ENCODE measurements at places on chromosomes 13 and 19. TPM values are rescaled to one million over a fixed set of nuclear protein-coding genes. Genes with fewer than 3 reads are reported as not detected.

KLF5 gene
- 309 TPM for total RNA-seq

ZNF555 gene
- total RNA-seq: 2.8 TPM

CYP4F2 gene
- total RNA-seq: 166 TPM

NCCRP1 gene
- 1.1 TPM for total RNA-seq

METTL21C gene
- not detected for total RNA-seq

CLEC4M gene
- total RNA-seq: not detected

LILRB3 gene
- total RNA-seq: 2.2 TPM

FBXO27 gene
- 1.5 TPM for total RNA-seq

LILRA1 gene
- 0.16 TPM for total RNA-seq

CBARP gene
- total RNA-seq: 0.68 TPM

ICAM4 gene
- total RNA-seq: not detected

LPAR6 gene
- 12.7 TPM for total RNA-seq

SYNGR4 gene
- total RNA-seq: not detected

SHANK1 gene
- not detected for total RNA-seq

SIGLECL1 gene
- not detected for total RNA-seq

NOVA2 gene
- total RNA-seq: 1.00 TPM

GZMM gene
- not detected for total RNA-seq

PSG7 gene
- total RNA-seq: not detected

FAM83E gene
- 746 TPM for total RNA-seq

SRRM5 gene
- 0.64 TPM for total RNA-seq

RFPL4A gene
- total RNA-seq: not detected

ZNF665 gene
- total RNA-seq: 2.6 TPM

CCDC169 gene
- not detected for total RNA-seq

CYP2F1 gene
- not detected for total RNA-seq

IL27RA gene
- 0.37 TPM for total RNA-seq

NDUFB7 gene
- total RNA-seq: 489 TPM

ZNF221 gene
- 4.0 TPM for total RNA-seq

MBD3L3 gene
- not detected for total RNA-seq

SWSAP1 gene
- total RNA-seq: 2.1 TPM

RNF225 gene
- not detected for total RNA-seq

LCP1 gene
- total RNA-seq: 1.6 TPM

MRPS31 gene
- total RNA-seq: 17.2 TPM

SLC10A2 gene
- total RNA-seq: not detected

ZSWIM4 gene
- total RNA-seq: 2.3 TPM

ZFR2 gene
- not detected for total RNA-seq

SOX1 gene
- not detected for total RNA-seq

ICAM5 gene
- 0.27 TPM for total RNA-seq

ZNF132 gene
- total RNA-seq: 5.1 TPM

ZNF600 gene
- total RNA-seq: 18.3 TPM

FUT3 gene
- total RNA-seq: 196 TPM

PCP2 gene
- total RNA-seq: 4.1 TPM

LRFN3 gene
- total RNA-seq: 12.1 TPM

Data from transverse colon (tissue), 4 donors.